Motor neuron (in vitro differentiated cells): ENCODE measurements at places on chromosomes 1 and 21. TPM values are rescaled to one million over a fixed set of nuclear protein-coding genes. Genes with fewer than 3 reads are reported as not detected.

DNA sequence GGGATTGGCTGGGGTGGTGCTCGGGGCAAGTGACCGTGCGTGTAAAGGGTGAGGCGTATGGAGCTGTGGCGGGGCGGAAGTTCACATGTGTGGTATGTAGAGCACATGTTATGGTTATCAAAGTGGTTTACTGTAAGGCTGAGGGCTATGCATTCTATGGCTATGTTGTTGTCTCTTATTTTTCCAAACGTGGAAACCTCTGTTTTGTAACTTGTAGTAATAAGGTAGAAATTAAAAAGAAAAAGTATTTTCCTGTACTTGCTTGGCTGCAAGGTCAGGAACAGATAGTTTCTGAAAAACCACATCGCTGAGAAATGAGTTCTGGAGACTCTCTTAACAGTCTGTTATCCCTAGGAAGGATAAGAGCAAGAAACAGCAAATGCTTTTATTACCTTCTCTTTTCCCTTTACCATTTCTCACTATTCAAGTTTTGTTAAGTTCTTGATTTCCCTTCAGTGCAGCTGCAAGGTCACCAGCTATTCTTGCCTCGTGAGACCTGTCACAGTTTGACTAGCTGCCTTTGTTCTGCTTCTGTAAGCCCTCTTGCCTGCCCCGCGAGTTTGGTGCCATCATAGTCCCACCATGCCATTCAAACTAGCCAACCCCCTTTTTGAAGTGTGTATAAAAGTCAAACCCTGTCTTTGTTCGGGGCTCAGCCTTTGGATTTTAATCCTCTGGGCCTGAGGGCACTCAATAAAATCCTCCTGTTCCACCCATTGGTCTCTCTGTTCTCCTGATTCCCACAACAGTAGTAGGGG is 9.5 kb downstream of the RNU1-2 start:
- peak; percentile 88 for ATAC-seq

GRCh38 chr1:160855181-160855981 is 7.3 kb downstream of the CD244 start:
- ATAC-seq: no peak

DNA sequence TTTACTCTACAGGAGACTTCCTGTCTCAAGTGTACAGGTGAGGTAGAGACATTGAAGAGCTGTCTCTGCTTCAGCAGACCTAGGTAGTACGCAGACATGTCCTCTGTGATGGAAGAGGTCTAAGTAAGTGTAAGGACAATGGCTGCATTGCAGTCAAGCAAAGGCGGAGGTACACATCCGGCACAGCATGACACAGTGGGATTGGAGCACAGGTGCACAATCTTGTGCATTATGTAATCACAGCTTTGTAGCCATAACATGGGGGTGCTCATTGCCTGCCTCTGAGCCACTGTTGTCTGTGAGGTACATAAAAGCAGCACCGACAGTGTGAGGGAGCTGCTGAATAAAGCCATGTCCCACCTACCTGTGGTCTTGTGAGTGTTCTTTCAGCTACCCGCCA is 66.4 kb upstream of the CCDC190 start:
- ATAC-seq: no peak

DNA sequence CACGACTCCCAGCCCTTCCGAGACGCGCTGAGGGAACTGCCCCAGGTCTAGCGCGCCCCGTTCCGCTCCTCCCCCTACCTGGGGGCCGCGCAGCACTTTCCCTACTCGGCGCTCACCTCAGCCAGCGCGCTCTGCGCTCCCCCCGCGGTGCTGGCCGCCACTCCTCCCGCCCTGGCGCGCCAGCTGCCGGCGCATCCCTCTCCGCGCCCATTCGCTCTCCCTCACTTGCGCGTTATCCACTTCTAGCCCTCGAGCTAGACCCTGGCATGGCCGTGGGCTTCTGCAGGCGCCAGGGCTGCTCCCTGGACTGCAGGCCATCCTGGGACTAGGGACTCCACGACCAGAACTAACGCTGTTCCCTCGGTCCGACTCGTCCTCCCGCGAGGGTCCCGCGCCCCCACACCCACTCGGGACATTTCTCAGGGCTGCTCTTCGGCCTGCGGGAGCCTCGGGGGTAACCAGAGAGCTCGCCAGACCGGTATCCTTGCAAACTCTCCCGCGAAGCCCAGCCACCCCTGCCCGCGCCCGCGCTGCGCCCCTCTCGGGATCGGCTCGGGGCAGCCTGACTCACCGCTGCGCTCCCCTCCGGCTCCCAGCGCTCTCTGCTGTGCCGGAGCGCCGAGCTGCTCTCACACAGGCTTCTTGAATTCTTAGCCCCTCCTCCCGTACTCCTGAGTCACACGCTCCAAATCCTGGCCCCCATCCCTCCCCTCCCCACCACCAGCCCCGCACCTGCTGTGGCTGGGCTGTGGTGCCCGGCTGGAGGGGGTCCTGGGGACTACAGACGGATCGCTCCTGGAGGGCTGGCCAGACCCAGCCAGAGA is at the start of gene NGF:
Gene NGF, minus strand, starts transcription at position 617 of the 824 bp plus-strand sequence. CDS start 51,454 bp downstream, outside the sequence.
- ATAC-seq: peak; percentile 95

DENND2C gene
- 2.3 and 2.7 TPM in 2 replicates for total RNA-seq

DNA sequence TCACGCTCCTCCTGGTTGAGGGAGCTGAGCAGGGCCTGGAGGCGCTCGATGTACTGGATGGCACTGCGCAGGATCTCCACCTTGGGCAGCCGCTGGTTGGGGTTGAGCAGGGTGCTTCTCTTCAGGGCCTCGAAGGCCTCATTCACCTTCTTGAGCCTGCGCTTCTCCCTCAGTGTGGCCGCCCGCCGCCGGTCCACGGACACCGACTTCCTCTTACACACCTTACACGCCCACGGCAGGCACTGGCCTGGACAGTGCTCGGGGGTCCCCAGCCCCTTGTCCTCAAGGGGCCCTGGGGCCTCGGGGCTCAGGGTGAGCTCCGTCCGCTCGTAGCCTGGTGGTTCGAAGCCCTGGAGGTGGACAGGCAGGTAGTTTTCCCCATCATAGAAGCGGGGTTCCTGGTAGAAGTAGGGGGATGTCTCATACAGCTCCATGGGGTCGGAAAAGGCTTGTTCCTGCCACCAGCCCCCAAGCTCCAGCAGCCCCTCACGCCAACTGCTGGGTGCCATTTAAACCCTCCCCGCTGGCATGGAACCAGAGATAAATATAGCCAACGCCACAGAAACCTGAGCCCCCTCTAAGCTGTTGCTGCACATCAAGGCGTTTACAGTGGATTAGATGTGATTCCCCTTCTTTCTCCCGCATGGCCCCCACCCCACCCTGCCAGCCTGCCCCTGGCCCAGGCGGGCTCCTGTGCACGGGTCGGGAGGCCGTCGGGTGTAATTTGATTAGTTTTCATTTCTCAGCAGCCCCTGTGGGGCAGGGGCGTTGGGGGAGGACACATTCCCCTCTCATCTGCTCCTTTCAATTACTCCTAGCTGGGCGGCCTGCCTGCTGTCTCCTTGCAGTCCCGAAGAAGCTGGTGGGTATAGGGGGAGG is at the start of gene MYOG:
Gene MYOG, minus strand, starts transcription at position 485 of the 879 bp plus-strand sequence. Its CDS starts 51 bp downstream, at position 434.
- ATAC-seq: no peak
